Astrocyte of the spinal cord (primary cell): ENCODE measurements at places on chromosomes 5 and 9.
A peak's percentile ranks its signal among the peaks of the same experiment; 100 is the strongest.

- no peak for DNase-seq
Measured at GRCh38 chr9:84903963-84904362, 234.4 kb downstream of the NTRK2 start.

- peak; percentile 55 for DNase-seq
Measured at GRCh38 chr9:134215699-134216448, 51.5 kb upstream of the RNU6ATAC start.

- peak; percentile 69 for DNase-seq
Measured at GRCh38 chr5:9540791-9541190, 5.1 kb downstream of the SEMA5A start.

- DNase-seq, result peak; percentile 96
Measured at GRCh38 chr5:122163121-122164069, 34.0 kb downstream of the ZNF474 start.

- DNase-seq, result no peak
Measured at GRCh38 chr9:83535736-83536135, 2.5 kb downstream of the FRMD3 start.

DNA sequence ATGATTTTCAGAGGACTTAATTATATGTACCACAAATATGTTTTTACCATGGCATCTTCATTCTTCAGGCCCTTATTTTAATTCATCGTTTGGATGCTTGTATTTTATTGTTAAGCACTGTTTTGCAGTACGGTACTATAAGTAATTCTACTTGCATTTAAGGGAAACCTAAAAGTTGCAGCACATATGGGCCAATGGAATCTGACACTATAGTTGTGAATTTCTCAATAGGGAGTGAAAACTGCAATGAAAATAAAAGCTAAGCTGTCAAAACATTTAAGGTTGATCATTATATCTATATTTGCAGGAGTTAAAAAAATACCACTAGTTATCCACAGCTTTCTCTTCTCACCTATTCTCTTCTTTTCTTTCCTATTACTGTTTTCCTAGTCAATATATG is 1071.8 kb downstream of the MAT2B start:
- DNase-seq, result no peak

DNA sequence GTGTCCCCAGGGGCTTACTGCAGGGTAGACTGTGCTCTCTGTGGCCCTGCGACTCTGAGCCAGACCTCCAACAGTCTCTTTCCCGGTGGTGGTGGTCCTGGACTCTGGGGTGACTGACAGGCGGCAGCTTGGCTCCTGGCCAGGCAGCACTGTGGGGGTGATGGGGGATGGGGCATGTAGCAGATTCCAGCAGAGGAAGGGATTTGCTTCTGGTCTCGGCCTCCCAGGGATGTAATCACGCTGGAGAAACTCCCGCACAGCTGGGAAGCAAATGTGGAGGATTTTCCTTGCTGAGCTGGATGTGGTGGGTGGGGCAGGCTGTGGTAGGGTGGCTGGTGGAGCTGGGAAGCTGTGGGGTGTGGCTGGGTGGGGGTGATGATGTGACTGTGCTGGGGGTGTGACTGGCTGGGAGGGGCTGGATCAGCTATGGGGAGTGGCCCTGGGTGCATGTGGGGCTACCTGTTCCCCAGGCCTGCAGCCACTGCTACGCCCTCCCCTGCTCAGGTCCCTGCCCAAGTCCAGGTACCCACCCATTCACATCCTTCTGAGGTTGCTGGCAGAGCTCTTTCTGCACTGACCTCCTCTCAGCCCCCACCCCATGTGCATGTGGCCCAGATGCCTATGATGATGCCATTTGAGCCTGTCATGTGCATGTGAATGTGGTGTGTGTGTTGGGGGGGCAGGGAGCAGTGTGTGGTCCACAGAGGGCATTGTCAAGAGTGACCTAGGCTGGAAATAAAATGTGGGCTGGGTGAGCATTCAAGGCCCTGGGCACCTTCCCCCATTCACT is 3.8 kb downstream of the NDST1 start:
- DNase-seq, result peak; percentile 73

DNA sequence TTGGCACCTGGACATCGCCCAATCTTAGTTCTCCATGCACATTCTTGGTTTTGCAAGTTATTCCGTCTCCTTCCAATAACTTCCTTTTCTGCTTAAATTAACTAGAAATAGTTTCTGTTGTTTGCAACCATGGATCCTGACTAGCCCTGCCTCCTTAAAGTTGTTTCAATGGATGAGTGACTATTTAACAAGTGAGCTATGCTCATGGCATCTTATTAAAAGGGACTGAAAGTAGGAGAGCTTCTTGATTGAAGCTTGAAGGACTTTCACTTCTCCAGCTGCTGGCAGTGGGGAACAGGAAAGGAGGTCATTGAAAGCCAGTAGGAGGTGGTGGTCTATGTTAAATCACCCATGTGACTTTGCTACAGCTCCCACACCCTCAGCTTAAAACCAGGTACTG is 466.8 kb downstream of the ARHGEF28 start:
- no peak for DNase-seq

DNA sequence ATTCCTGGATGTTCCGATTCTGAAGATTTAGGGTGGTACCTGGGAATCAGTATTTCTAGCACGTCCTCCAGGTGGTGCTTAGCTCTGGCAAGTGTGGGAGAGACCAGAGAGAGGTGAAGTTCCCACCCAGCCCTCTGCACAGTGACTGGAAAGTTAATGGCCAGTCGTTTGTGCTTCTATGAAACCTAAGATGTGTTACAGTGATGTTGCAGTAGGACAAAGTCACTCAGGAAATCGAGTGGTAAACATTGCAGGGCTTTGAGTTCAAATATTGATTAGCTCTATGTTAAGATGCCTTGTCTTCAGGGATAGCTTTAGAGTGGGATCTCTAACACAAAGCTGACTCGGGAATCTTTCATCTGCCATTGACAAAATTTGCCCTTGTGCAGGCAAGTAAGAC is 55.6 kb downstream of the PIK3R1 start:
- DNase-seq, result no peak

DNA sequence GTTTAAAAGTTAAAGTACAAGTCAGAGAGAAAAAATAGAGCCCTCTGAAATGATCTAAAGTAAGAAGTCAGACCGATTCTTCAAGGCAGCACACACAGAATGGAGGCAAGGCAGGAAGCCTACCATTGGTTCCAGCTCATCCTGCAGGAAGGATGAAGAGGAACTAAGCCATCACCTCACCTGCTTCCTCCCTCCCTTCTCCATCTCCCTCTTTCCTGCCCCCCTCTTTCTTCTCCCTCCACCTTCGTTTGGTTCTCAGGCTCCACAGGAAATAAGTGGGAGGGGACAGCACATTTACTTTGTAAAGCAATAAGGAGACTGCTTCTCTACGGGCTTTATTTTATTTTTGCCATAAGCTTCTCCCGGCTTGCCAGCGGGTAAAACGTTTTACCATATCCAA is 213.4 kb downstream of the TRIM32 start:
- no peak for DNase-seq

GRCh38 chr5:97095318-97095732 is 47.1 kb downstream of the LIX1 start:
- DNase-seq, result no peak

DNA sequence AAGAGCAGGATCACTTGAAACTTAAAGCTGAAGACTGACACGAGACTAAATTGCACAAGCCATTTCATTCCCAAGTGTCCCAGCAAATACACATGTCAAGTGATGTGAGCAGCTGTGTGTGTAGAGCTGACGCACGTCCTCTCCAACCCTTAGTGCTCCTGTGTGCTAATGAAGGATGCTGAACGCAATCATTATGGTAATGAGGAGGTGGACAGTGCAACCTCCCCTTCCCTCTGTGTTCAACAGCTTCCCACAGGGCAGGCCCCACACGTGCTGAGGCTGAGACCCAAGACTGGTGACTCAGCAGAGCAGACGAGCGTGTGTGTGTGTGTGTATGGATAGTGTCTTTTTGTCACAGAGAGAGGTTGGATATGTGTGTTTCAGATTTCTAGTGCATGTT is 702.1 kb downstream of the SEMA5A start:
- peak; percentile 77 for DNase-seq

- DNase-seq, result no peak
Measured at GRCh38 chr5:32342656-32343055, 29.9 kb upstream of the MTMR12 start.

- DNase-seq, result no peak
Measured at GRCh38 chr5:1547655-1548054, 23.9 kb upstream of the LPCAT1 start.

GRCh38 chr5:74392711-74393351 is 247.7 kb downstream of the ENC1 start:
- DNase-seq, result peak; percentile 56

GRCh38 chr5:61334868-61335615 is 3.0 kb downstream of the ZSWIM6 start:
- DNase-seq, result peak; percentile 81

- no peak for DNase-seq
Measured at GRCh38 chr5:169893571-169893970, 86.7 kb downstream of the INSYN2B start.

DNA sequence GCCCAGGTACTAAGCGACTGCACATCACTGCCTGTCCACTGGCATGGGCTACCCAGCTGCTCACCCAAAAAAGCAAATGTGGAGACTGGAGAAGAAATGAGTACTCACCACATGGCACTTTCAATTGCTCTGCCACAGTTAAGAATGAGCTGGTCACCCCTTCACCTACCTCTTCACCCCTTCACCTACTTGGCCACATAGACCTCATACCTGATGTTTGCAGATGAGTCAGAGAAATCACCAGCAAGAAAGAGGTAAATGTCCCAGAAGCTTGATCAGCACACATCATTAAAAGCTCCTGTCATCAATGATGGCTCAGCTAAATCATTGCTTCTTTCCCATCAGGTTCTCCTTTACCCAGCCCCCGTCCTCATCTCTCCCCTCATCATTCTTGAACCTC is 7.6 kb upstream of the PRUNE2 start:
- DNase-seq, result no peak

DNA sequence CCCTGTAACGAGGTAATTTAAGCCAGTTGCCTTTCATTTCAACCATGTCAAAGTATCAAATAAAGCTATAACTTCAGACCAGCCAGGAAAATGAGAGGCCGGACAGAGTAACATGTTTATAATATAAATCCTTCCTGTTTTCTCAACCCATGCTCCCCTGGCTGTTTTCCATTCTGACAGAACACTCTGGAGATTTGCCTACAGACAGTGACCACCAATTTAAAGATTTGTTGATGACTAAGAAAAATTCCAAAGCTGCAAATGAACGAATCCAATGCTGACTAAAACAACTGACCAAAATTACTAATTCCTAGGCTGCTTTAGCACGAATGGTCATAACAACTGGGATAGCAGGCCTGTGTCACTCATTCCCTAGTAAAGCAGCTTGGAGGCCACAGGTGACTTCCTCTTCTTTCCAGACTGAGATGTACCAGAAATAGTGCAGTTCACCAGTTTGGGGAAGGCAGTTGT is 141.4 kb downstream of the AOPEP start:
- peak; percentile 96 for DNase-seq

GRCh38 chr5:105993027-105993426 is 1677.7 kb downstream of the EFNA5 start:
- DNase-seq, result no peak

DNA sequence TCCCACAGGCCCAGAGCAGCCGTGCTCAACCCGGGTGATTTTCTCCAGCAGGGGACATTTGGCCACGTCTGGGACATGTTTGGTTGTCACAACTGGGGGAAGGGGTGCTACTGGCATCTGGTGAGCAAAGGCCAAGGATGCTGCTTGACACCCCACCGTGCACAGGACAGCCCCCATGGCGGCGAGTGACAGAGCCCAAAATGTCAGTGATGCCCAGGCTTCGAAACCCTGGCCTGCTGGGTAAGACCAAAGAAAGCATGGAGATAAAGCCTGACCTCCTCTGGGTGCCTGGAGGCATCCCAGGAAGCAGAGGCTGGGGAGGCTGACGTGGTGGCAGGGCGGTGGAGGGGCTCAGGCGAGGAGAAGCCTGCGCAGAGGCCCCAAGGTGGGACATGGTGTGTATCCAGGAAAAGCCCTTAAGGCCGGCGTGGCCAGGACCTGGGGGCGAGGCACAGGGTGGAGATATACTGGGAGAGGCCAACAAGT is 66.4 kb downstream of the ZNF354C start:
- no peak for DNase-seq

DNA sequence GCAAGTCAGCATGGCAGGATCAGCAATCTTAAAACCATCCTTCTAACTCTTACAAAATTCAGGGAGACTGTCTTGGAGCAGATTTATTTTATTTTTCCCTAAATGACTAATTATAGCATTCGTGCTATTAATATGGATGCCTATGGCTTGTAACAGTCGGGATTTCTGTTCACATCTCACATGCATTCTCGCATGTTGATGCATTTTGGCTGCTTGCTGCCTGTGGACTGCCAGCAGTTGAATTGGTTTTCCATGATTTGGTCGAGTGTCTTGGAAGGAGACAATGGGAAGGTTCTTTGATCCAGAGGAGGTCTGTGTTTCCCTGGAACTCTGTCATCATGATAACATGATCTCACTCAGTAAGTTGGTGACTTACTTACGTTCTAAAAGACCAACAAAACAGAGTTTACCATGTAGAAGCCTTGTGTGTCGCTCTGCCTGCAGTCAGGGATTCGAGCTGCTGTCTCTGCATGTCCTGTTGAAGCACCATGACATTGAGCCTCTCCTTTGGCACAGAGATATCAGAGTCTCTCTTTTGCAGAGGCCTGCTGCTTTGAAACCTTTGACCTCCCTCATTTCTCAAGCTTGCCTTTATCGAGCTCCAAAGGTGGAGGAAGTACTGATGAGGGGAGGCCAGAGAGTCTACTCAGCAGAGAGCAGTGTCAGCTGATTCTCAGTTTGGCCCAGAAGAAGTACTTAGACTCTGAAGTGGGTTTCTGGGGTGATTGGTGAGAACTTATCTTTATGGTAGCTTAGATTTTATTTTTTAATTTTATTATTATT is 82.4 kb downstream of the ARHGAP26 start:
- DNase-seq, result no peak

DNA sequence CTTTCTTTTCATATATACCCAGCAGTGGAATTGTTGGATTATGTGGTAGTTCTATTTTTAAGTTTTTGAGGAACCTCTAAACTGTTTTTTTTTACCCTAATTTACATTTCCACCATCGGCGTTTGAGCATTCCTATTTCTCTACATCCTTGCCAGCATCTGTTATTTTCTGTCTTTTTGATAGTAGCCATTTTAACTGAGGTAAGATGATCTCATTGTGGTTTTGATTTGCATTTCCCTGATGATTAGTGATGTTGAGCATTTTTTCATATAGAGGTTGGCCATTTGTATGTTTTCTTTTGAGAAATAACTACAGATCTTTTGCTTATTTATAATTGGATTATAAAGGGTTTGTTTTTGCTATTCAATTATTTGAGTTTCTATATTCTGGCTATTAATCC is 71.7 kb upstream of the TNC start:
- no peak for DNase-seq

DNA sequence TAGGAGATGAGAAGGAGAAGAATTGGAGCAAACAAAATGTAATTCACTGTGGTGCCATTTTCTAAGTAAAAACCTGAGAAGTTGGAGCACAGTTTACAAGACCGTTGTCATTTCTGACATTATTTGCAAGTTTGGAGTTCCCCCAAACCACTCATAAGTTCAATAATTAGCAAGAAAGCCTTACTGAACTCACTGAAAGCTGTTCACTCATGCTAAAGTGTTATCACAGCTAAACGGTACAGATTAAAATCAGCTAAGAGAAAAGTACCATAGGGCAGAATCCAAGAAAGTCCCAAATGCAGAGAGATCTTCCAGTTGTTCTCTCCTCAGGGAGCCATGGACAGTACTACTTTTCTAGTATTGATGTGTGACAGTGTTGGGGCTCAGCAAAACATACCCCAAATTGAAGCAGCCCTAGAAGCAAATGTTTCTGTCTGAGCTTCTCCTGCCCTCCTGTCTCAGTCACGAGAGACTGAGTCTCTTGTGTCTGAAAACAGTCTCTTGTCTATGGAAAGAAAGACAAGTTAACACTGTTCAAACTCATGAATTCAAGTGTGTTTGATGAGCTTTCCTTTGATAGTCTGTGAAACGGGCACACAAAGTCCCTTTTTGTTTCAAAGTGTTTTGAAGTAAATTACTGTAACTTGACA is 221.2 kb downstream of the GABRG2 start:
- no peak for DNase-seq
